ENCODE measurements at places on chromosomes 3 and 15. TPM values are rescaled to one million over a fixed set of nuclear protein-coding genes. Genes with fewer than 3 reads are reported as not detected.

PIERCE2 gene
- not detected for total RNA-seq

LRRC15 gene
- total RNA-seq = not detected

VPS18 gene
- 51.8 TPM for total RNA-seq

CSTA gene
- not detected for total RNA-seq

EPB42 gene
- total RNA-seq = not detected

FETUB gene
- total RNA-seq = not detected
